ENCODE measurements at places on chromosomes 11 and 22. TPM values are rescaled to one million over a fixed set of nuclear protein-coding genes. Genes with fewer than 3 reads are reported as not detected.

The TXNRD2 gene
- 32.0 TPM for total RNA-seq

The ARHGAP20 gene
- 4.6 TPM for total RNA-seq

The KRTAP5-11 gene
- total RNA-seq: 8.9 TPM

The SLC5A1 gene
- total RNA-seq: 1.4 TPM

The SLC22A9 gene
- 2.2 TPM for total RNA-seq

The IL17REL gene
- not detected for total RNA-seq

The YPEL4 gene
- total RNA-seq: 3.4 TPM

The PKDREJ gene
- 2.4 TPM for total RNA-seq

The MMP13 gene
- not detected for total RNA-seq

The SLC17A6 gene
- 7.0 TPM for total RNA-seq

The CCDC89 gene
- total RNA-seq: 10.8 TPM

The FAM118B gene
- total RNA-seq: 42.9 TPM

The DDIAS gene
- total RNA-seq: 6.3 TPM

The TTLL1 gene
- total RNA-seq: 11.8 TPM

The XBP1 gene
- total RNA-seq: 264 TPM

DNA sequence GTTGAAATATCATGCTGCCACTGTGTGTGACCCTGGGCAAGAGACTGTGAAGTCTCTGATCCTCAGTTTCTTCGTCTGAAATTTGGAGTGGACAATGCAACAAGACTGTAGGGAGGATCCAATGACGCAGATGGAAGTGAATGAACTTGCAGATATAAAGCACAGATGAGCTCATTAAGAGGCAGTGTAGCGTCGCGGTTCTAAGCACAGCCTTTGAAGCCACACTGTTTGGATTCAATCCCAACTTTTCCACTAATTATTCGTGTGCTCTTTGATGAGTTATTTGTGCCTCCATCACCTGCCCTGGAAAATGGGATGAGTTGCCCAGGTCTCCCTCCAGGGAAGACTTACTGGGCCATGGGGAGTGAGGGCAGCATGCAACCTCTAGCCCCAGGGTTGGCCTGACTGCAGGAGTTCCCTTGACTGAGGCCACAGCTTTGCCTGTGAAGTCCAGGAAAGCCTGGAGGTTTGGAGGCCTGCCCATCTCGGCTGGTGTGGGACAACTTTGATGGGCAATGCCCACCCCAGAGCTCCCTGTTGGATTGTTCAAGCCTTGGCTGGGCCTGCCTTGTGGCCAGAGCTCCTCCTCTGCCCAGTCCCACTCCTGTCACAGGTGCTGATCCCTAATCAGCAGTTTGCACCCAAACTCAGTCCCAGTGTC, 266.0 kb upstream of the B3GAT1 start:
- no peak for DNase-seq

DNA sequence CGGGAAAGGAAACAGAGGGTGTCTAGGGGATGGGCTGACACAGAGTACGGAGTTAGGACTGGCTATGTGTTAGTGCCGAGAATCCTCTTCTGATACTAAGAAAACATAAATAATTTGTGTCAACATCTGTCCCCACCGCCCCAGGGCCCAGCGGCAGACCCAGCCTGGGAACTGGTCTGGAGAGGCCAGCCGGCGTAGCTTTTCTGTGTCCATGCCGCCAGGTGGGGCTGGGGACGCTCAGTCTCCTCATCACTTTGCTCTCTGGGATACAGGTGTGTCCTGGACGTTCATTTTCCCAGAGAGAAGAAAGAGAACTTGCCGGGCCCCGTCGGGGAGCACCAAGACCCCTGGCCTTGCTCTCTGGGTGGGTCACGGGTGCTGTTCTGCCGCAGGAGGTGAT, 54.7 kb downstream of the WNT7B start:
- no peak for DNase-seq

DNA sequence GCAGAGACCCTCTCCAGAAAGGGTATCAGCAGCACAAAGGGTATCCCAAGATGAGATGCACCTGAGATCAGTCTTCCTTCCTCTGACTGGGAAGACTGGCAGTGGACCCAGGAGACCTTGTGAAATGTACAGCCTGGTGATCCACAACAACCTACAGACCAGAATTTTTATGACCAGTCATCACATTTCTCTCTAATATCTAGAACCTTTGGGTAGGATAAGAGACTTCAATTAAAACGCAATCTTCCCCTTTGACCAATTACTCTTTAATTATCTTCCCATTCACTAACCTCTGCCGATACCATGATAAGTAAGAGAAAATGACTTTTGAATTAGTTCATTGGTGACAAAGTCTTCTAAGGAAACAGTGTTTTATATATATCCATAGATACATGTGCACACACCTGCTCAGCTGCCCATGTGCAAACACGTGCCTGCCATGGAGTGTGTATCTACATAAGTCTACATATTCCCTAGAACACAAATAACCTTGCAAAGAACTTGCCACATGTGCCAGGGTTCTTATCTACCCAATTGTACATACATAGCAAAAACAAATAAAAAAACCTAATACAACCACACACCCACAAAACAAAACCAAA, 44.2 kb upstream of the SLC5A1 start:
- DNase-seq: no peak

GRCh38 chr22:23539135-23539838, 40.8 kb downstream of the IGLL1 start:
- peak; percentile 87 for DNase-seq

GRCh38 chr22:42436404-42436803, 4.2 kb upstream of the NFAM1 start:
- peak; percentile 40 for DNase-seq

- DNase-seq: no peak
These were observed 2.9 kb downstream of the UBE2L3 start for GRCh38 chr22:21570398-21570797.

GRCh38 chr11:97557399-97557798, 1167.6 kb downstream of the JRKL start:
- no peak for DNase-seq

DNA sequence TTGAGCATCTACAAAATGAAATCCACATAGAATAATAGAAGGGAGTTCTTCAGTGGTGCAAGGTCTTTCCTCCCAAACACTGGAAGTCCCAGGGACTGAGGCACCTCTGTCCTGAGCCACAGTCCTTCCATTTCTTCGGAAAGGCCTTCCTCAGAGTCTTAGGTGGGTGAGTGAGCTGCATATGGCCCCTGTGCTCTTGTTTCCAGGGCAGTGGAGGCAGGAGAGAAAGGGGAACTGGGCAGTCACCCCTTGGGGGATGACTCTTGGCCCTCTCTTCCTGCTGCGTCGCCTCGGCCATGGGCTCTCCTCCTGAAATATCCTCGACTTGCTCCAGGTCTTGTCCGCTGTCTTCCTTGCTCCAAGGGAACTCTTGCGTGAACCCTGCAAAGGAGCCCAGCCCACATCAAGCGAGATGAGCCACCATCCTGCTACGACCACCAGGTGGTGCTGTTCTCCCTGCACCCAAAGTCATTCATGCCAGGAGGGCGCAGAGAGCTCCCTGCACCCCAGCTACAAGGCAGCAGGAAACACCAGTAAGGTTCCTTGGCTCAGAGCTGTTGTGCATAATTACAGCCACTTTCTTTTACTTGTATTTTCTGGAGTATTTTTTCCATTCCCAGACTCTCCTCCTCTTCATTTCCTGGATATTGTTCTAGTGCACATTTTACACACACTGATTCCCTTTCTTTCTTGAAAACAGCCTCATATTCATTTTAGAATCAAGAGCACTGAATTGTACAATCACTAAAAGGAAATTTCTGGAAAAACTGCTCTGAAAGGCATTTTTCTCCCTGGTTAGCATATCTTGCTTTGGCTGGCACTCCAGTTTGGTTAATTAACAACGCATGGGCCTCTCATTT, 397.8 kb downstream of the OPCML start:
- peak; percentile 39 for DNase-seq

DNA sequence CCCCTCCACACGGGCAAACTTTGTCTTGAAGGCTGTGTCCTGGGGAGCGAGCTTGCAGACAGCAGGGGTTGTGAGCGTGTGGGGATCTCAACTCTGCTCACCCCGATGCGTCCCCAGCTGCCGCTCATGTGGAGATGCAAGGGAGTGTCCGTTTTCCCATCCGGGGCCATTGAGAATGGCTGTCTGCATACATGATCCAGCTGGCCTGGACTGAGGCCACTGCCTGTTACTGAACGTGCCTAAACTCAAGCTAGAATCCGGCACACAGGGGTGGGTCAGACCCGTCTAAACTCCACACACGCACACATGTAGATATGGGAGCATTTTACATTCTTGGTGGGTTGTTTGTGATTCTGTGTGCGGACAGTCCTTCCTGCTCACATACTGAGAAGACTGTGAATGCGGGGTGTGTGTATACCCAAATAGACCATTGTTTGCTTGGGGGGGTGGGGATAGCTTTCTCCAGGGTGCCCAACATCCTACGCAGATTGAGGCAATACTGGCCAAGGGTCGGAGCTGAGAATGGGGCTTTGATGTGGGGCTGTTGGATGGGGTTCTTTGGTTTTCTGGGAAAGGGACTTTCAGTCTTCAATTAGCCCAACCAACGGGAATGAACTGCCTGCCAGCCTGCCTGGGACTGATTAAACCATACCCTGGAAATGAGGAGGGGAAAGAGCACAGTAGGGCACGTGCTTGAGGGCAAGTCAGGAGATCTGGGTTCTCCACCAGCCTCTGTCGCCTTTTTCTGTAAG, 60.4 kb downstream of the ST3GAL4 start:
- DNase-seq: peak; percentile 90

DNA sequence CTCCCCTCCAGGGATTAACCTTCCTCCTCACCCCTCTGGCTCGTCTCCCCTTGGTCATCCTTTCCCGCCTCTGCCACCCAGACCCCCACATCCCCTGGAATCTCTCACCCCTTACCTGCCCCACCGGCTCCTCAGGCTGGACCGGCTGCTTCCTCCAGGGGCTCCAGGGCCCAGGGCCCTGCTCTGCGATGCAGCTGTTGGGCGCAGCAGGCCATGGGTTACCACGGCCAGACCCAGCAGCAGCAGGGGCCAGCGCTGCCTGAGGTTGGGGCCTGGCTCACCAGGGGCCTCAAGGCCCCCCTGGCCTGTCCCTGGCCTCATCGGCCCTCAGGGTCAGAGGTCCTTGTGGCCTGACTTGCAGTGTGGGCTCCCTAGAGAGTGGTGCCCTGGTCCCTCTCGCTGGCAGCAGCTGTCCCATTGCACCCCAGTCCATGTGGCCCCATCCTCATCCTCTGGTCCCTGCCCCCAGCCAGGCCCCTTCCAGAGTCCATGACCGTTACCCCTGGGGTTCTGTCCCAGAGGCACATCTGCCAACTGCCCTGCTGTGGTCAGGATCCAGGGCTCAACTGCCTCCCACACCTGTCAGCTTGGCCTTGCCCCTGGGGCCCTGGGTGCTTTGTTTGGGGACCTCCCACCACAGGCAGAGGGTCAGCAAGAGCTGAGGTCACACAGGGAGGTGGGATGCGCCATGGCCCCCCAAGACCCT, at the start of gene IGLL1:
Gene IGLL1, minus strand, starts transcription at position 421 of the 706 bp plus-strand sequence. Its CDS starts 100 bp downstream, at position 321.
- no peak for DNase-seq

GRCh38 chr11:95512177-95512576, 277.4 kb downstream of the FAM76B start:
- peak; percentile 88 for DNase-seq

- DNase-seq: no peak
These were observed at the start of gene KRTAP5-11 for GRCh38 chr11:71582309-71582895. Gene KRTAP5-11, minus strand, starts transcription at chr11:71582875. Its CDS starts 38 bp downstream, at chr11:71582837.

DNA sequence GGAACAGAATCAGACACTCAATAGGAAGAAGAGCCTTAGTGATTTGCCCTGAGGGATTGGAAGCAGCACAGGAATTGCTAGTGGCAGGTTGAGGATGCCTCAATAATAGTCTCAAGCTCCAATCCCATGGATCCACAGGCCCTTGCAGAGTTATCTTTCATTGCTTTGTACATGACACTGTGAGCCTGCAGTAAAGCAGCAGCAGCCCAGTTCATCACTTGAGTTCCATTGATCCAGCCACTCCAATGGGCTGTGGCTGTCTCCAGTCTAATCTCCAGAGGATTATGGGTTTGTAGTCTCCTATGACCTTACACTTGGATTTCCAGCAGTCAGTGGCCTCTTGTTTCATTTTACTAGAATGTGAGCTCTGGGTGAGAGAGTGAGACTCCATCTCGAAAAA, 45.4 kb downstream of the AAMDC start:
- no peak for DNase-seq

DNA sequence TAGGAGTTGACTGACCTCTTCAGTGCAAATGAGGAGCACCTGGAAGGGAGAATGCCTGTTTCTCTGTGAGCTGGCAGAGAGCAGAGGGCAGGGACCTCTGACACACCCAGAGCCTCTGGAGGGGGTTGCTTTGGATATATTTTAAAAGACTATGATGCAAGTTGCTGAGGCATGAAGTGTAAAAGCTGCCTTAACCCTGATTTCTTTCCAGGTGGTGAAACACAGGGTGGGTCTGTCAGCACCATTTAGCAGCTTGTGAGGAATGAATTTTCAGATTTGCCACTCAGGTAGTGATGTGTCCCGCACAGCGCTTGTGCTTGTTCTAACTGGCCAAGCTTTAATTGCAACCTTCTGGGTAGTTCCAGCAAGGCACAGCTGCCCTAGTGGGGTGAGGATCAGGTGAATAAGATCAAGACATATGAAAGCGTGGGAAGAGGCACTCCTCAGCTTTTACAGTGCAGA, 90.2 kb downstream of the SWAP70 start:
- no peak for DNase-seq

GRCh38 chr22:36673821-36674220, 29.7 kb downstream of the CACNG2 start:
- no peak for DNase-seq

GRCh38 chr22:17870407-17870806, 96.1 kb upstream of the BID start:
- DNase-seq: no peak

- no peak for DNase-seq
These were observed 39.7 kb downstream of the NECTIN1 start for GRCh38 chr11:119689302-119689701.

- peak; percentile 65 for DNase-seq
These were observed 121.9 kb downstream of the ARHGAP42 start for GRCh38 chr11:100808904-100809491.

DNA sequence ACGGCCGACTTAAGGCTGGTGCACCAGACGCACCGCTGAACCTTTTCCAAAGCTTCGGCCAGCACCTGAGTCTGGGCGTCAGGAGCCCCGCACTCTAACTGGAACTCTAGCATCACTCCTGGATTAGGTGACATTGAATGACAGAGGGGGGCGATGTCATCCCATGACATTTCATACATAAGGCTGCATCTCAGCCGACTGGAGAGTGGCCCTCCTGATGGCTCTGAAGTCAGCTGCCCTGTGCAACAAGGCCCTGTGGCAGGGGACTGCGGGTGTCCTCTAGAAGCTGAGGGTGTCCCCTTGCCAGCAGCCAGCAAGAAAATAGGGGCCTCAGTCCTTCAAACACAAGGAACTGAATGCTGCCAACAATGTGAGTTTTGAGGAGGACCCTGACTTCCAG, 10.1 kb upstream of the FADS3 start:
- DNase-seq: no peak
